Thymus (tissue), 14 donors: ENCODE measurements at places on chromosomes 16 and 17. TPM values are rescaled to one million over a fixed set of nuclear protein-coding genes. Genes with fewer than 3 reads are reported as not detected.

GRCh38 chr17:12386225-12386624, 279.5 kb upstream of the MYOCD start:
- H3K36me3 ChIP-seq = no peaks in the 10 kb centered on the region
- H3K27ac ChIP-seq = no peak overlapping the region
- no peaks in the 10 kb centered on the region for H3K4me1 ChIP-seq
- DNase-seq = no peak

DNA sequence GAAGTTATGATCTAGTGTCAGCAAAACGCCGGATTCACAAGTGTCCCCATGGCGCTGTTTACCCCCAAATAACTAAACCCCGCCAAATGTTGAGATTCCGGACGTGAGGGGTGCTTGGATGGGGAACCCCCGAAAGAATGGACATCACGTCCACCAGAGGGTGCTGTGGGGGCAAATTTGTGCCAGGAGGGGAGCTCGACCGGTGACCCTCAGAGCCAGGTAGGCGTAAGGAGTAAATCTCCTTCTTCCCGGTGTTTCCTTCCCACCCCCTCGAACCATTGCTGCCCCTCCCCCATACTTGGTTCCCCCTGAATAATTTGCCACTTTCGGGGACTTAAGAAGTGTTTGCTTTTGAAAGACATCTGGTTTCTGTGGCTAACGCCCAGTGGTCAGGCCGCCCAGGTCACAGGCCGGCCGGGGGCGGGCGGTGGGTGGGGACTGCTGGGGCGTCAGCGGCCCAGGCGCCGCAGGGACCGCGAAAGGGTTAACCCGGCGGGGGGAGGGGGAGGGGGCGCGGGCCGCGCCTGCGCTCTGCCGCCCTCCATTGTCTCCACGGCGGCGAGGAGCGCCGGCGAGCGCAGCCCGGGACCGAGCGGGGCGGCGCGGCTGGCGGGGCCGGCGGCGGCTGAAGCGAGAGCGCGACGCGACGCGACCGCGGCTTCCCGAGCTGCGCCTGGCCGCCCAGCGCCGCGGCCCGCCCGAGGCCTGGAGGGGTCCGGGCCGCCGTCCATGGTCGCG, at the start of gene ZNRF1:
TSS of gene ZNRF1 (plus strand) at position 544 of the 738 bp plus-strand sequence. CDS start 648 bp downstream, outside the sequence.
- H3K27me3 ChIP-seq = no peaks in the 10 kb centered on the region
- peaks cover 16% of the 10 kb centered on the region for H3K36me3 ChIP-seq
- peak within 1 kb of the TSS; percentile 90 for H3K27ac ChIP-seq
- no peak for DNase-seq
- peaks cover 17% of the 10 kb centered on the region for H3K4me1 ChIP-seq
- peak within 1 kb of the TSS; percentile 87 for H3K4me3 ChIP-seq

GRCh38 chr16:17578981-17579874, 108.5 kb upstream of the XYLT1 start:
- H3K4me3 ChIP-seq = no peak overlapping the region
- H3K36me3 ChIP-seq = no peaks in the 10 kb centered on the region
- H3K27ac ChIP-seq = no peak overlapping the region

- peaks cover 19% of the 10 kb centered on the region for H3K4me1 ChIP-seq
- no peaks in the 10 kb centered on the region for H3K36me3 ChIP-seq
- peaks cover 6% of the 10 kb centered on the region for H3K27me3 ChIP-seq
- no peak overlapping the region for H3K4me3 ChIP-seq
These were observed 5.9 kb upstream of the XYLT1 start for GRCh38 chr16:17476414-17477259.

GRCh38 chr17:80885947-80886582, 105.6 kb upstream of the CHMP6 start:
- H3K27ac ChIP-seq = no peak overlapping the region
- no peak for DNase-seq
- H3K36me3 ChIP-seq = peaks cover 73% of the 10 kb centered on the region
- H3K4me1 ChIP-seq = peaks cover 48% of the 10 kb centered on the region

GRCh38 chr17:1522626-1523025, 6.2 kb upstream of the INPP5K start:
- H3K4me3 ChIP-seq = no peak overlapping the region
- no peak for DNase-seq
- H3K4me1 ChIP-seq = peaks cover 2% of the 10 kb centered on the region
- H3K27ac ChIP-seq = no peak overlapping the region

DNA sequence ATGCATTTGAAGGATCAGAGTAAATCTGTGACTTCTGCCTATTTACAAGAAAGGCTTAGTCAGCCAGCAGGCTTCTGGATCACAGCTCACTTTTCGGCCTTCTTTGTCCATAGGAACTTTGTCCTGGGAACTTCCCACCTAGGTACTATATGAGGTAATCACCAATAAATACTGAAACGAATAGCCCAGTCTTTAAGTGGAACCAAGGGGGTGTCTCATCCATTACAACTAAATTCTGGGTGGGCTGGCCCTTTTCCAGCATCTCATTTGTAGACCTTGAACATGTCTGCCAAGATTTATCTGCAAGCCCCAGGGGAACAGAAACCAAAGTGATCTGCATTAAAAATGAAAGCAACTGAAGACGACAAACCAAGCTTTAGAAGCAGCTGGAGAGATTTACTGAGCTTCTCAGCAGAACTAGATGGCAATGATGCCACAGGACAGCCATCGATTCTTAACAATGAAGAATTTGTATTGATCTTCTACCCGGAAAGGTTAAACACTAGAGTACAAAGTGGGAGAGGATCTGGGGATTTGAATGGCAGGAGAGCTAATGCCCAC, 55.5 kb downstream of the SNX11 start:
- H3K27me3 ChIP-seq = no peaks in the 10 kb centered on the region
- H3K4me1 ChIP-seq = no peaks in the 10 kb centered on the region
- H3K36me3 ChIP-seq = peaks cover 8% of the 10 kb centered on the region
- H3K4me3 ChIP-seq = no peak overlapping the region
- DNase-seq = no peak

- H3K27me3 ChIP-seq = no peaks in the 10 kb centered on the region
These were observed 210.0 kb upstream of the CDH5 start for GRCh38 chr16:66156538-66156937.

DNA sequence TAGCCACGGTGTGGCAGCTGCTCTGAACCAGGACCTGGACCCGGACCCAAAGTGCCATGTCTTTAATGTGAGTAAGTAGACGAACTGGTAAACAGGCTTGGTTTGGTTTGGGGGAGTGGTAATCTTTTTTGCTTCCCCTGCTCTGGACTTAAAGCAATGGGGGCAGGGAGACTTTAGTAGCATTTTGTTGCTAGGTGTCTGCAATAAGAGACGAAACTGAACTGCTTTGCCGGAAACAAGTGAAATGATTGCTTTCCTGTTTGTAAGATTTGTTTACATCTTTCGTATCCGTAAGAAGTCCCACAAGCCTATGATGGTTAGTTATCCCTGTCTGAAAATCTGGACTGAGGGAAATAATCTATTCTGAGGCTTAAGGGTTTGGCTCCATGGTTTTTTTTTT, 21.5 kb downstream of the PRCD start:
- no peak for DNase-seq
- no peak overlapping the region for H3K4me3 ChIP-seq
- H3K4me1 ChIP-seq = peaks cover 28% of the 10 kb centered on the region

- no peaks in the 10 kb centered on the region for H3K36me3 ChIP-seq
- no peak overlapping the region for H3K4me3 ChIP-seq
- DNase-seq = no peak
- no peaks in the 10 kb centered on the region for H3K4me1 ChIP-seq
These were observed 79.2 kb downstream of the CDH11 start for GRCh38 chr16:65042438-65043365.

- no peak overlapping the region for H3K27ac ChIP-seq
- H3K4me1 ChIP-seq = no peaks in the 10 kb centered on the region
- H3K36me3 ChIP-seq = no peaks in the 10 kb centered on the region
- no peaks in the 10 kb centered on the region for H3K27me3 ChIP-seq
These were observed 1141.1 kb downstream of the CDH11 start for GRCh38 chr16:63980763-63981162.

GRCh38 chr16:4087099-4087885, 28.9 kb downstream of the ADCY9 start:
- H3K4me3 ChIP-seq = no peak overlapping the region
- DNase-seq = no peak
- H3K4me1 ChIP-seq = no peaks in the 10 kb centered on the region
- H3K27me3 ChIP-seq = no peaks in the 10 kb centered on the region
- H3K36me3 ChIP-seq = no peaks in the 10 kb centered on the region

DNA sequence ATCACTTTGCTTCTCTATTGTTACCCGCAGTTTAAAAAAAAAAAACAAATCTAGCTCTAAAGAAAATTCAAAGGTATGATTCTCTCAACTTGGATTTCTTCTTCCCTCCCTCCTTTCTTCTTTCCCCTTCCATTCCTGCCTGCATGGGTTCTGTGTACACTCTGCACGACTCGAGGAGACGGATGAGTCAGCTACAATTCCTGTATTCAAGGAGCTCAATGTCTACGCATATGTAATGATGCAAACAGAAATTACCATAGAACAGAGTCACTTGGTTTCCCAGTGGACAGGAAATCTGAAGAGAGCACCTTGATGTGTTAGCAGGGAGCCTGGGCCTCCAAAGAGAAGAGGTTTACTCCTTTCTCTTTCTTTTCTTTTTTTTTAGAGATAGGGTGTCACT, 92.3 kb downstream of the VPS53 start:
- H3K36me3 ChIP-seq = peaks cover 29% of the 10 kb centered on the region
- no peaks in the 10 kb centered on the region for H3K27me3 ChIP-seq
- peaks cover 3% of the 10 kb centered on the region for H3K4me1 ChIP-seq
- H3K27ac ChIP-seq = no peak overlapping the region
- no peak overlapping the region for H3K4me3 ChIP-seq

GRCh38 chr17:40290629-40291280, 3.1 kb downstream of the CDC6 start:
- H3K4me3 ChIP-seq = no peak overlapping the region
- H3K4me1 ChIP-seq = peaks cover 6% of the 10 kb centered on the region
- H3K27me3 ChIP-seq = no peaks in the 10 kb centered on the region
- DNase-seq = no peak
- H3K27ac ChIP-seq = no peak overlapping the region
- peaks cover 51% of the 10 kb centered on the region for H3K36me3 ChIP-seq

- no peak overlapping the region for H3K27ac ChIP-seq
- no peak for DNase-seq
- H3K27me3 ChIP-seq = no peaks in the 10 kb centered on the region
- no peaks in the 10 kb centered on the region for H3K36me3 ChIP-seq
These were observed 143.3 kb upstream of the ANKFN1 start for GRCh38 chr17:56009795-56010651.

- H3K36me3 ChIP-seq = peaks cover 6% of the 10 kb centered on the region
- H3K4me1 ChIP-seq = no peaks in the 10 kb centered on the region
- H3K27me3 ChIP-seq = no peaks in the 10 kb centered on the region
- no peak overlapping the region for H3K27ac ChIP-seq
These were observed 12.7 kb upstream of the ABAT start for GRCh38 chr16:8661703-8662102.

GRCh38 chr16:74558873-74559272, 48.0 kb downstream of the GLG1 start:
- no peak overlapping the region for H3K27ac ChIP-seq
- H3K4me3 ChIP-seq = no peak overlapping the region
- peaks cover 9% of the 10 kb centered on the region for H3K36me3 ChIP-seq
- DNase-seq = no peak
- H3K4me1 ChIP-seq = peaks cover 3% of the 10 kb centered on the region

DNA sequence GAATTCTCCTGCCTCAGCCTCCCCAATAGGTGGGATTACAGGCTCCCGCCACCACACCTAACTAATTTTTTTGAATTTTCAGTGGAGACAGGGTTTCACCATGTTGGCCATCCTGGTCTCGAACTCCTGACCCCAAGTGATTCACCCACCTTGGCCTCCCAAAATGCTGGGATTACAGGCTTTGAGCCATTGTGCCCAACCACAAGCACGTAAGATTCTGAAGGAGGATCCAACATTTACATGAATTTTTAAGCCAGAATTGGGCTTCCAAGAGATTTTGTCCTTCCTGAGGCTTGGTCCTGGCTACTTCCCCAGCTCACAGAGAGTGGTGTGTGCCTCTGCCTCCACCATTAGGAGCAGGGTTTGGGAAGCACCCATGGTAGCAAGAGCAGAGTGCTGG, 11.1 kb downstream of the G6PC3 start:
- no peak overlapping the region for H3K27ac ChIP-seq
- no peak for DNase-seq
- no peaks in the 10 kb centered on the region for H3K27me3 ChIP-seq
- H3K4me1 ChIP-seq = no peaks in the 10 kb centered on the region
- no peak overlapping the region for H3K4me3 ChIP-seq

GRCh38 chr16:88442727-88443576, 10.1 kb upstream of the ZFPM1 start:
- H3K4me3 ChIP-seq = no peak overlapping the region
- no peaks in the 10 kb centered on the region for H3K36me3 ChIP-seq
- no peak for DNase-seq
- no peak overlapping the region for H3K27ac ChIP-seq
- peaks cover 3% of the 10 kb centered on the region for H3K27me3 ChIP-seq

DNA sequence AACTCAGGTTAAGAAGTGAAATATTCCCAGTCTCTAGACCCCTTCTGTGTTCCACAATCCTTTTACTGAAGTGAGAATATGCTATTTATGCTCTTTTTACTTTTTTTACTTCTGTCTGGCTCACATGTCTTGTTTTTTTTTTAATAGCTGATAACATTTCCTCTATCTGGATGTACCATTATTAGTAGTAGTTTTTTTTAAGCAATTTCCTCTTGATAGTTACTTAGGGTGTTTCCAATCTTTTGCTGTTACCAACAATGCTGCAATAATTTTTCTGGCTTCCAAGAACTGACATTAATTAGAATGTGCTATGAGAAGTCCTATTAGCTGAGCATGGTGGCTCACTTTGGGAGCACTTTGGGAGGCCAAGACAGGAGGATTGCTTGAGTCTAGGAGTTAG, 32.0 kb downstream of the KSR1 start:
- H3K27ac ChIP-seq = no peak overlapping the region
- H3K4me3 ChIP-seq = no peak overlapping the region
- no peaks in the 10 kb centered on the region for H3K36me3 ChIP-seq
- DNase-seq = no peak

DNA sequence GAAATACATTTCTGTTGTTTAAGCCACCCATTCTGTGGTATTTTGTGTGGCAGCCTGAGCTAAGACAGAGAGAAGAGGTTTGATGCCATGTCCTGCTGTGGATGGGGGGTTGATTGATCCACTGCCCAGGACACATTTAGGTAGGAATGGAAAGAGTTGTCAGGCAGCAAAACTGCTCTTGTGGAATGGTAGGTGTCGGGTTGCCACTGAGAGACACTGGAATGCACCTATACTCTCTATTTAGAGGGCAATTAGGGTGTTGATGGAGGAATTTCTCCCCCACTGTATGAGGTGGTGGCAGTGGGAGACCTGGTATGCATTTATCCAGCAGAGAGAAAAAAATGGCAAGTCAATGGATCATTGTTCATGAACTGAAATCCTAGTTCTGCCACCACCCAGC, 30.9 kb downstream of the CBLN1 start:
- no peaks in the 10 kb centered on the region for H3K27me3 ChIP-seq
- H3K4me3 ChIP-seq = no peak overlapping the region
- no peak for DNase-seq
- no peaks in the 10 kb centered on the region for H3K36me3 ChIP-seq

- peaks cover 31% of the 10 kb centered on the region for H3K4me1 ChIP-seq
- peak overlapping the region; percentile 78 for H3K27ac ChIP-seq
- DNase-seq = peak; percentile 43
These were observed 8.5 kb downstream of the TIMM22 start for GRCh38 chr17:1005361-1005946.

Gene CLEC18C
- total RNA-seq = 0.05 TPM

Gene ARHGAP44
- 0.61 TPM for total RNA-seq

Gene DNAAF8
- 0.38 TPM for total RNA-seq

Gene EPOP
- 2.6 TPM for total RNA-seq

Gene GAS7
- 9.7 TPM for total RNA-seq

Gene WSCD1
- 5.1 TPM for total RNA-seq

Gene NGFR
- 1.9 TPM for total RNA-seq

Gene SP6
- total RNA-seq = 0.28 TPM

Gene MAPT
- total RNA-seq = 0.57 TPM
